ENCODE measurements at places on chromosomes 2 and 18. TPM values are rescaled to one million over a fixed set of nuclear protein-coding genes. Genes with fewer than 3 reads are reported as not detected.

RAB11FIP5 gene
- 36.6 TPM for total RNA-seq

RAPH1 gene
- total RNA-seq: 84.6 TPM

SKA1 gene
- 0.62 TPM for total RNA-seq

SATB2 gene
- 1.4 TPM for total RNA-seq
